Stimulated activated CD8-positive, alpha-beta memory T cell treated with anti-CD3 and anti-CD28 coated beads, Interleukin-15, amount 100 ng/mL, for 1 hour (primary cell): ENCODE measurements at places on chromosomes 5 and 9.

GRCh38 chr5:149857499-149857898 lies 87.1 kb downstream of the PDE6A start:
- no peak for DNase-seq

DNA sequence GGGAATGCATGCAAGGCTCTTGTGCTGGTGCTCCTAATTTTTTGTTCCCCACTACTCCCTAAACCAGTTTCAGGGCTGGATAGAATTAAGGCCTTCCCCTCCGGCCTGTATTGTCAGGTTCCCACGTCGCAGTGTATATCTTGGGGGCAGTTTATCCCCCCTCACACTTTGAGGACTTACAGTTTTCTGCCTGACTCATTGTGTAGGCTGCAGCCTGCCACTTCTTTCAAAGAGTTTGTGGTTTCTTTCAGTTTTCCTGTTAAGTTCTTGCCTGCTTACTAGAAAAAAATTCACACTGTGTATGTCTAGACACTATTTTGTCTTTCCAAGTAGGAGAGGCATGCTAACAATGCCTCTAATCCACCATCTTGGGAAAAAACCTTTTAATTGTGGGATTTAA lies 28.4 kb upstream of the BTNL3 start:
- DNase-seq: no peak

GRCh38 chr5:74422030-74422429 lies 218.5 kb downstream of the ENC1 start:
- DNase-seq: no peak

DNA sequence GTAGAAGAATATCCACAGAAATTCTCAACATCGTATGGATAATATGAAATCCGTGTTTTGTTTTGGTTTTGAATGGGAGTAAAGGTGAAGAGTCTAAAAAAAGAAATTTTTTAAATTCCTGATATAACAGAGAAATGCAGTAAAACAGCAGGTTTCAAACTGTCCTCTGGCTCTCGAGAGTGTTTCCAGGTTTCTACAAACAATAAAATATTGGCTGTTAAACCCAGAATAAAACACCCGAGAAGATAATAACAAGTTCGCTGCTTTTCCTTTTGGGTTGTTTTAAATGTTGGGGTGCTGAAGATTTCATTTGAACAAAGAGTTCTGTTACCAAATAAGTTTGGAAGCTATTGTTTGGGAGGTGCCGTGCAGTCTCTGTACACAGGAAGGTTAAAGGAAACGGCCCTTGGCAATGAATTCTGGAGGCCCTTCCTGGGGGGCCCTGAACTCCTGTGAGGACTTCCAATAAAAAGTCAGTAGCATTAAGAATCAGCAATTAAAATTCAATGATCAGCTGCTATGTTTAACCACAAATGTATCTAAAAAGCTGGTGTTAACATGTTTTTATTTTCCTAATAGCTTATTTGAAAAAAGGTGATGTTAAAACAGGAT lies 215.8 kb downstream of the TSSK1B start:
- DNase-seq: no peak

DNA sequence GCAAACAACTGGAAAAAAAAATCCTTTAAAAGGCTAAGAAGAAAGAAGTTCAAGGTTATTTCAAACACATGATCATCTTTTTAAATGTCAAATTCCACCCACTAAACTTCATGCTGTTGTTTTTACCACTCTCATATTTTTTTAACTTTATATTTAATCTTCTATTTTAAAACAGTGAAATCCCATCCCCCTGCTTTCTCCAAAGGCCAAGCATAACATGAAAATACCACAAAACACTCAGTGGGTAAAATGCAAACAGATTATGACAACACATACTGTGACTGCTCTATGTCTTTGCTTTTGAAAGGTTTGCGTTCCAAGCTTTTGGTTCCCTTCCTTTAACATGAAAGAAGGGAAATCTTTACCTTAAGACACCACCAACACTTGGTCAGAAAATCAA lies 127.6 kb downstream of the SNCAIP start:
- no peak for DNase-seq

- DNase-seq: no peak
Measured at GRCh38 chr9:127033789-127034188, 88.6 kb downstream of the ANGPTL2 start.

- no peak for DNase-seq
Measured at GRCh38 chr5:171675511-171675910, 110.1 kb upstream of the SMIM23 start.

DNA sequence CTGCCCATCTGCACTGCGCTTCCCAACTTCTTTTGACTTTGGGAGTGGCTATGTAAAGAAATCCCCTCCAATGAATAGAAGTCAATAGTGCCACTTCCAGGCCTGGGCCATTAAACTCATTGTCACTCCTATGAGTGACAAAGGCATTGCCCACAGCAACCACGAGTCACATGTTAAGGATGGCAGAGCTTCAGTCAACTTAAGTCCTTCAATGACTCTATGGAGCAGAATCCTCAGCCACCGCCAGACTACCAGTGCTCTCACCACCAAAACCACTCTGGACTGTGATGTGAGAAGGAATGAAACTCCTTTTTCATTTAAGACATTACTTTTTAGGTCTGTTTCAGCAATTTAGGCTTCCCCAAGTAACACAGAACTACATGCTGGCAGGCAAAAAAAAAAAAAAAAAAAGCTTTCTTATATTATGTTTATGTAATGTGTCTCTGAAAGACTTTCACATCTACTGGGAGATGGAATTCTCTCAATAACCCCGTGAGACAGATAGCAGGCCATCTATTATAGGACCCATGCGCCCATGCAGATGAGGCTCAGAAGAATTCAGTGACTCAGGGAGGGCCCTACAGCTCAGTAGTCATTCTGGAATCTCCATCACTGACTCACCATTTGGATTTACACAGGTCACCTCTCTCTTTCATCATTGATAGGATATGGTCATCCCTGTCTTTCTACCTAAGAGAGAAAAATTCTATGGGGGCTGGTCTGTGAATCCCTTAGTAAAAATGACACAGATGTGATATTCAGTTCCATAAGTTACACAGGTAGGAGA lies 180.5 kb downstream of the CEMIP2 start:
- no peak for DNase-seq

DNA sequence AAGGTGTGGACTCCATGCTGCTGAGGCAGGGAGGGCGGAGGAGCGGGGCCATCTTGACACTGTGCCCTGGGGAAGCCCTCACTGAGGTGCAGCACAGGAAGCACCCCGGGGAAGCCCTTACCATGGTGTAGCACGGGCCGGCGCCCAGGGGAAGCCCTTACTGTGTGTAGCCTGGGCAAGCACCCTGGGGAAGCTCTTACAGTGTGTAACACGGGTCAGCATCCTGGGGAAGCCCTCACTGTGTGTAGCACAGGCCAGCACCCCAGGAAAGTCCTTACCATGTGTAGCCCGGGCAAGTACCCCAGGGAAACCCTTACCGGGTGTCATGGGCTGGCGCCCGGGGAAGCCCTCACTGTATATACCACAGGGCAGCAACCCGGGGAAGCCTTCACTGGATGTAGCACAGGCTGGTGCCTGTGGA lies 62.6 kb upstream of the ZNF354B start:
- DNase-seq: no peak

GRCh38 chr5:180641566-180641900 lies 7.9 kb downstream of the FLT4 start:
- no peak for DNase-seq

GRCh38 chr9:36843964-36844363 lies 190.1 kb downstream of the PAX5 start:
- no peak for DNase-seq

DNA sequence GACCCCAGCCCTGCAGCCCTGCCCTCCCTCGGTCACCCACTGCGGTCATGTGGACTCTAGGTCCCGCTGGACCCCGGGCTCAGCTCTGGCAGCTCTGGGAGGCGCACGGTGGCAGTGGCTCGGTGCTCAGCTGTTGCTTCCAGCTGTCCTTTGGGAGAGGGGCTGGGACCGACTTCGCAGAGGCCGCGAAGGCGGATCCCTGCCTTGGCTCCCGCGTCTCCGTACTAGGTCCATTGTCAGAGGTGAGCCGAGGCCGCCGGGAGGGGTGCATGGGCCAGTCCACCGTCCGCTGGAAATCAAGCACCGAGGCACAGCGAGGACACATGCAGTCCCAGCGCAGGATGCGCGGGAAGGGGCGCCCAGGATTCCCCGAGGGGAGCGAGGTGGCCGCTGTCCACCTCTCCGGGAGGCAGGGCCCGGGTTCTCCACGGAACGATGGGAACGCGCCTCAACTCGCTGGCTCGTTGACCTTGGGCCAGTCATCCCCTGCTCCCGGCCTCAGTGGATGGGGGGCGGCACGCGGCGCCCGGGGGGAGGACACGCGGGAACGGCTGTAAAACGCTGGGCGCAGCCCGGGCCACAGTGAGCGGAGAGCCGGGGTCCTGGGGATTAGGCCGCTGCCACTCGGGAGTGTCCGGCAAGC lies 732 bp downstream of the GBGT1 start:
- no peak for DNase-seq

GRCh38 chr5:172144291-172144815 lies 43.7 kb downstream of the STK10 start:
- no peak for DNase-seq
